ENCODE measurements at places on chromosomes 6 and 20.

GRCh38 chr6:151060096-151060765, 179.5 kb upstream of the AKAP12 start:
- peak; percentile 87 for DNase-seq

DNA sequence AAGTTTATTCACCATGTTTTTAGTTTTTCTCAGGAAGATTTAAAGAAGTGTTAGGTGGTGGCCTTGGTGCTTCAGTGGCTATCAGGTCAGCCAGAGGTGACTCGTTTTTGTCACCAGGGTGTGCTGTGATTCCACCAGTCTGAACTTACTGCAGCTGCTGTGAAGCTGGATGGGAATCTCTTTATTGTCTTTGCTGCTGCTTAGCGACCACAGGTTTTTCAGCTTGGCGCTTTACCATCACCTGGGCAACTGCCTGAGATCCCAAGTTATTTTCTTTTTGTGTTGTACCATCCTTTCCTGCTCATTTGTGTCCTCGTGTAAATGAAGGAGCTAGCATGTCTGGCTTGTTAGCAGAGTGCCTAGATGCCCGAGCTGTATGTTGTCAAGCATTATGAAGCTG, 146.9 kb downstream of the MACROD2 start:
- DNase-seq: peak; percentile 24

GRCh38 chr20:48819821-48820648, 7.8 kb downstream of the PREX1 start:
- DNase-seq: no peak

DNA sequence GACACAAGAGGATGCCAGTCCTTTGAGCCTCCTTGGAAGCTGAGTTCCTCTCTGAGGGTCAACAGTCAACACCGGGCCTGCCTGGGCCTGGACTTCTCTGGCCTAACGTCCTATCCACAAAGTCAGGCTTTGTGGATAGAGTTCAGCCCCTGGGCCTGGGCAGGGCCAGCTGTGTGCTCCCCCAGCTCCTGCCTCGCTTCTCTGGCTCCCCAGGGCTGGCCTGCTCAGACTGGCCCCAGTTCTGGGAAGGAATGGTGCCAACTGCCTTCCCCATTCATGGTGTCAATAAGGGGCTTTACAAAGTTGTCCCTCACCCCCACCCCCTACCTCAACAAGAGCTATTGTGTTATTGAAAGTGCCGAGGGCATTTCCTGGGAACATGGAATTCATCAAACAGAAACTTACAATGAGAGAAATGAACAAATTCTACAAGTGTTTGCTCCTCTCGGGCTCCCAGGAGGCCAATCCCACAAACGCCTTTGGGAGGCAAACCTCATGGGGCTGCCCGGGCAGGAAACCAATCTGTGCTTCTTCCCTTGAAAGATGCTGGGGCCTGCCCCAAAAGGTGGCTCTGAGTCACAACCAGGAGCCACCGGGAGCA, 26.5 kb upstream of the PPP1R14C start:
- no peak for DNase-seq

- DNase-seq: peak; percentile 45
Measured at GRCh38 chr6:31791324-31792089, 4.0 kb downstream of the VARS1 start.

DNA sequence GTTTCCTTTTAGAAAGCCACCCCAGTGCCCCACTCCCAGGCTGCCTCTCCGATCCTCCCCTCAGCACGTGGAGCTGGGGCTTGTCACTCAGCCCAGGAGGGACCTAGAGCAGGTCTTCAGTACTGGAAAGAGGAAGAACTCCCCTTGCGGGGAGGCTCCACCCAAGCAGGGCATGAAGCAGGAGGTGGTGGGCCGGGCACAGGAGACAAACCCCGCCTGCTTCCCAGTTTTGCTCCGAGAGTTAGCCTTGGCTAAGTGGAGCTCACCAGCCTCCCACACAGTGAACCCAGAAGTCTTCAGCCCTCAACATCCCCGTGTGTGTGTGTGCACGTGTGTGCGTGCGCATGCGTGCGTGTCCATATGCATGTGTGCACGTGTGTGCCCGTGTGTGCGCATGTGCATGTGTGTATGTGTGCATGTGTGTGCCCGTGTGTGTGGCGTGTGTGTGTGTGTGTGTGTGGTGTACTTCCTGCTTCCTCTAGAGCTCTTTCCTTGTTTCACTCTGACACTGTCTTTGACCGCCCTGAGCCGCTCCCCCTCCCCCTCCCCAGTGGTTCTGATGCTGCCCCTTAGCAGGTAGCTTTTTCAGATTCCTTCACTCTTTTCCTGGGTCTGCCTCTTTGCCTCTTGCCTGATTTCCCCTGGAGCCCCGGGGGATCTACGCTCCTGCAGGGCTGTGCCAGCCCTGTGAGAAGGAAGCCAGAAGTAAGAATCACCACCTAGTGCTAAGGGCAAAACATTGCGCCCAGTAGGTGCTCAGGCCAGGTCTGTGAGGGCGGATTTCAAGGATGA, 239.8 kb downstream of the CDC5L start:
- DNase-seq: no peak

DNA sequence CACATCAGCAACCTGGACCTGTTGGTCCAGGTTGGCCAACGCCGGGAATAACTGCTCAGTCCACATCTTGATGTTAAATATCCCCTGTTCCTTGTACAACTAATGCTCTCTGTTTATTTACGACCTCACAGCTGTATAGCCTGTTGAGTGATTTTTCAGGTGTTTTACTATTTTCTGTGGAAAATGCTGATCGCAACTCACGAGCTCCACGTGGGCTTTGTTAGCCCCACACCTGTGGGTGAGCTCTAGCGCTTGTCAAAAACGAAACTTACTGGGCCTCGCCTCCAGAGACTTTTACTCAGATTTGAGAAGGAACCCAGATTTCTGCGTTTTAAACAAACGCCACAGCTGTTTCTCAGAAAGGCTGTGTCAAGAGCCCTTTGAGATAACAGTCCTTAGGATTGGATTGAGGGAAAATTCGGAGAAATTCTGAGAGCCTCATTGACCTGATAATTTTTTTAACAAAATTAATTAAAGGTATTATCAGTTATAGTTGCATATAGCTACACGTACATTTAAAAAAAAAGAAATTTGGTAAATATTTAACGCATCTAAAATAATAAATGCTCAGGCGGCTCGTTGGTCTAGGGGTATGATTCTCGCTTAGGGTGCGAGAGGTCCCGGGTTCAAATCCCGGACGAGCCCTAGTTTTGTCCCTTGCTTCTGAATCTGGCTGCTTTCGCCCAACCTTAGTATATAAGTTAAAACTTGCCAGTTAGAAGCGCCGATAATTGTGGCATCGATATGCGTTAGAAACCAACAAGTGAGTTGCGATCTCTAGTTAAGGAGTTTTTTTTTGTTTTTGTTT, 16.7 kb downstream of the HMGN4 start:
- DNase-seq: no peak

DNA sequence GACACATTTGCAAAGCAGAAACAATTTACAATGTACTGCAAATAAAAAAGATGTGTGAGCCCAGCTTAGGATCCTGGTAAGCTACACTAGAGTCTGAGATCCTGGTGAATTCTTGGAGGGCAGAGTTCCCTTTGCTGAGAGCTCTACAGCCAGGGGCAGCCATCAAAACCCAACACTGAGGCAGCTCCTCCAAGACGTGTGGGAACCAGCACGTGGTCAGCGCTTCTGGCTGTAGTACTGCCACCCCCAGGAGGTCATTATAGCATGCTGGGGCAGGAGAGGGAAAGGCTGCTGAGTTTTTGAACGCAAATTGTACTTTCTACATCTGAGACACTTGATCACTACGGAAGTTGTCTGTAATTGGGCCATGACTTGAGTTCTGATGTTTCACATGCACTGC, 131.5 kb downstream of the INSM1 start:
- DNase-seq: no peak

DNA sequence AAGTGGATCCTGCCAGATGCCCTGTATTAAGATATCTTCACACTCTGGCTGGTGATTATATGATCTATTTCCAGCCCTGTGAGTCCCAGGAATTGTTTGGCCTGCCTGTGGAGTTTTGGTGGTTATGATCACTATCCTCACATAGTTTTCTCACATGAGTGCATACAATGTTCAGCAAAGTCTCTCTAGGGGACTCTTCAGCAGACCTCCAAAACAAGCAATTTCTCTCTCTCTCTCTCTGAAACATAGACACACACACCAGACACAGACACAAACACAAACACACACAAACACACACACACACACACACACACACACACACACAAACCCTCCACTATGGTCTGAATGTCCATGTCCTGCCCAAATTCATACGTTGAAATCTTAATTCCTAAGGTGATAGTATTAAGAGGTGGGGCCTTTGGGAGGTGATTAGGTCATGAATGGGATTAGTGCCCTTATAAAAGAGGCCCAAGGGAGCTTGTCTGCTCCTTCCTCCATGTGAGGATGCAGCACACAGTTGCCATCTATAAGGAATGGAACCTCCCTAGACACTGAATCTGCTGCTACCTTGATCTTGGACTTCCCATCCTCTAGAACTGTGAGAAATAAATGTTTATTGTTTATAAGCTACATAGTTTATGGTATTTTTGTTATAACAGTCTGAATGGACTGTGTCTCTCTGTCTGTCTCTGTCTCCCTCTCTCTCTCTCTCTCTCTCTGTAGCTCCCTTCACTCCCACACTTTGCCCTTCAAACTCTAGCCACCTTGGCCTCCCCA, 22.0 kb upstream of the SYNJ2 start:
- DNase-seq: no peak

- DNase-seq: no peak
Measured at GRCh38 chr6:72813807-72814596, 192.1 kb downstream of the KCNQ5 start.

DNA sequence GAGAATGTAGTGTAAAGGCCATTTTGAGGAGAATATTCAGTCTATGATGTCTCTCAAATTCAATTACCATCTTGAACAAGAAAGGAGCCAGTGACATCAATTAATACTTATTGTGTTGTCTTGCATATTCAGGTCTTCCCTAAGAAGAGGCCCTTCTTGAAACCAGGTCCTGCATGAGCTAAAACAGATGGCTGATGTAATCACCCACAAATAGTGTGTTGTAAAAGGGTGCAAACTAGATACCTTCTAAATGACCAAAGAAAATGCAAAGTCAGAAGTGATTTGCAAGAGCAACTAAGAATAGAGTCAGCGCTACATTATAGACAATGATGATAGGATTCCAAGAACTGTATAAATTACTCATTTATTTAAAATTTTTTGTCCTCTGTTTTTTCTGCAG, 97.0 kb downstream of the BTBD3 start:
- no peak for DNase-seq

DNA sequence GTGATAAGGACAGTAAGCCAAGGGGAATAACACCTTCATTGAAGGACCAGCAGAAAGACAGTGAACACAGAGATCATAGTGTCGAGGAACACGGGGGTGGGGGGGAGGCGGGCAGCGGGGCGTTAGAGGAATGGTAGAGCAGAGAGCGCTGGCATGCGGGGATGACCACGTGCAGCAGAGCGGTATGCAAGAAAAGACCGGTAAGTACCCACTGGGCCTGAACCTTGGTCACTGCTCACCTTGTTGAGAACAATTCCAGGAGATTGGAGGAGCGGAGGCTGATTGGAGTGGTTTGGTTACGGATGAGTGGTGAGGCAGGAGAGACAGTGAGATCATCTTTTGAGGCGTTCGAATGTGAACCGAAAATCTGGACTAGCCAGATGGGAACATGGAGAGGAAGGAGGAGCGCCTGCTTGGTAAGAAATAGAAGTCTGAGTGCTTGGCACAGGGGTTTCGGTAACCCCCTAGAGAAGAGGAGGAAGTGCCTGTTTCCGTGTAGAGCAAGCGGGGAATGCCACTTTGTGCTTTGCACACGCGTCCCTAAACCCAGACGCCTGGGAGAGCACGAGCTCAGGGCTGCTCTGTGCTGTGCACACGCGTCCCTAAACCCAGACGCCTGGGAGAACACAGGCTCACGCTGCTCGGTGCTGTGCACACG, 70.0 kb downstream of the FAM120B start:
- no peak for DNase-seq

GRCh38 chr6:119061215-119061614, 17.2 kb downstream of the FAM184A start:
- DNase-seq: no peak

DNA sequence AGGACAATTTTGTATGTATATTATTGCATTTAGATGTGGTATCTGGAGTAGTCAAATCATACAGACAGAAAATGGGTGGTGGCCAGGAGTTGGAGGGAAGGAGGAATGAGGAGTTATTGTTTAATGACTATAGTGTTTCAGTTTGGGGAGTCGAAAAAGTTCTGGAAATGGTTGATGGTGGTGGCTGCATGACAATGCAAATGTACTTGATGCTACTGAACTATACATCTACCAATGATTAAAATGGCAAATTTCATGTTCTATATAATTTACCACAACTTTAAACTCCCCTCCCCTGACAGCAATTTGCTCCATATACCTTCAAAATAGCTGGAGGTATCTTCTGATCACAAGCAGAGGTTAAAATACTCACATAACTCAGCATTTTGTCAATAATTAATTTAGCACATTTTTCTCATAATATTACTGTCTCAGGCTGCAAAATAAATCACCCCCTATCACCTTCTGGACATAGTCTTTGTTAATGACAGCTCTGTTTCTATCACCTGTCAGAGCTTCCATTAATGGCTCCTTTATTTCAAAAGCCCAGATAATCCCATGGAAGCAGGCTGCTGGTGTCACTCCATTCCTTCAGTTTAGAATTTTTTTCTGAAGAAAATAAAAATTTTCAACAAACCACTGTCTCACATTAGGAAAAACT, 25.7 kb upstream of the RHAG start:
- DNase-seq: no peak

Data from ACHN (cell line).